Epithelial cell of esophagus (primary cell): ENCODE measurements at places on chromosomes 12 and 14.

DNA sequence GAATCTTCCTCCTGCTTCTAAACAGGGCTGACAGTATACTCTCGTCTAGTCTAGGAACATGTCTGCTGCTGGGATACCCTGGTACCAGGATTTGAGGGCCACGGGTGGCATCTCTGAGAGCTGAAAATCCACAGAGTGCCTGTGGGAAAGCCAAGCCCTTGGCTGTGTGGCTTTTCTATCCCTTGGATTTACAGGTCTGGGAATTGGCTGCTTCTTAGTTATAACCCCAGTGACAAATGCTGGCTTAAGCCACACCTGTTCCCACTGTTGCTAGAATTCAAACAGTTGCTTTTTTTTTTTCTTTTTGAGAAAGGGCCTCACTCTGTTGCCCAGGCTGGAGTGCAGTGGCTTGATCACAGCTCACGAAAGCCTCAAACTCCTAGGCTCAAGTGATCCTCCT lies 14.3 kb upstream of the RIN3 start:
- no peak for DNase-seq

- DNase-seq = peak; percentile 16
Observed at GRCh38 chr14:60134702-60135101, 30.5 kb downstream of the DHRS7 start.

GRCh38 chr14:32696325-32697091 lies 242.2 kb upstream of the NPAS3 start:
- DNase-seq = no peak

DNA sequence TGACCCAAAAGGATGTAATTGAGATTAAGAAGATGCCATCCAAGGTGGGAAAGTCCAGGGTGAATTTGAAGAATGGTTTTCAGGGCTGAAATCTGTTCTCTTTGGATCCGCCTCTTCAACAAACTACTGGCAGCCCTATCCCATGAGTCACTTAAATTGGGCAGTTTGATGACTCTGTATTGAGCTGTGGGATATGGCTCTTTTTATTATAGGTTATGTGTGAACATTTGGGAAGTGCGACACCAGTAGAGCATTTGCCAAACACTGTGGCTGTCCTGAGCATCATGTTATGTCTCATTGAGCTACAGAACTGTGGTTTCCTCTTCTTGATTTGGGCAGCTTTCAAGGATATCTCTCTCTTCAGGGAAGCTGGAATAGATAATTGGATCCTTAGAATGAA lies 22.3 kb downstream of the IFT43 start:
- no peak for DNase-seq

- no peak for DNase-seq
Observed at GRCh38 chr12:65620046-65620445, 204.2 kb upstream of the HMGA2 start.

DNA sequence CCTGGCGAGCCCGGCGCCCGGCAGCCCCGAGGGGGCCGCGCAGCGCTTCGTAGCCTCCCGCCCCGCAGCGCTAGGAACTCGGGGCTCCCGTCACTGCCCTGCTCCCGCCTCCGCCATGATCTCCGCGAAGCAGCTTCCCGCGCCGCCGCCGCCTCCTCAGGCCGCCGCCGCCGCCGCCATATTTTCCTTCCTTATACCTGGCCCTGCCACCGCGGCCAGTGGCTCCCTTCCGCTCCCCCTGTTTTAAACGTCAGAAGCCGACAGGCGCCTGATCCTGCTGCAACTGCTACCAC lies 286 bp downstream of the PPP4R3A start:
- no peak for DNase-seq

GRCh38 chr12:110733089-110733715 lies 9.5 kb downstream of the PPP1CC start:
- no peak for DNase-seq

DNA sequence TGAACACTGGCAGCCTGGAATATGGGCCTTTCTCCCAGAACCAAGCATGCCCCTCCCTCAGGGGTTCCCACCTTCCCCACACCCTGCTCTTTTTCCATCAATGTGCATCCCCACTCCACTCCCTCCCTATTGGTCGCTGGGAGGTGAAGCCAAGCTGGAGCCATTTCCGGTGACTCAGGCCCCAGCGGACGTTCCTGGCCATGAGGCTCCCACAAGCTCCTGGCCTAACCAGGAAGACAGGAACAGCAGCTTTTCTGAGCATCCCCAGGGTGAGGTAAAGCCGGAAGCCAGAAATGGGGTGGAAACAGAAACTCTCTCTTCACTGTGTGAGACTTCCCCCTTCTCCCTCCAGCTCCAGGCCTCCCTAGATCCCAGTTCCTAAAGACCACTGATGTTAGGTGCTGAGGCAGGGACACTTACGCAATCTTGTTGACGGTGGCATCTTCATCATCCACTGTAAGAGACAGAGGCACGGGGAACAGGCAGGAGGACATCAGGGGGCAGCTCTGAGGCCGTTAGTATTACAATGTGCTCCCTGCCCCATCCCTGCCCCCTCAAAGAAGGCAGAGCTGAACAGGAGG lies 5.1 kb downstream of the LMBR1L start:
- DNase-seq = peak; percentile 91

GRCh38 chr12:46872135-46872534 lies 46.3 kb upstream of the SLC38A4 start:
- DNase-seq = no peak

GRCh38 chr14:89699071-89699470 lies 255.5 kb downstream of the EFCAB11 start:
- no peak for DNase-seq

DNA sequence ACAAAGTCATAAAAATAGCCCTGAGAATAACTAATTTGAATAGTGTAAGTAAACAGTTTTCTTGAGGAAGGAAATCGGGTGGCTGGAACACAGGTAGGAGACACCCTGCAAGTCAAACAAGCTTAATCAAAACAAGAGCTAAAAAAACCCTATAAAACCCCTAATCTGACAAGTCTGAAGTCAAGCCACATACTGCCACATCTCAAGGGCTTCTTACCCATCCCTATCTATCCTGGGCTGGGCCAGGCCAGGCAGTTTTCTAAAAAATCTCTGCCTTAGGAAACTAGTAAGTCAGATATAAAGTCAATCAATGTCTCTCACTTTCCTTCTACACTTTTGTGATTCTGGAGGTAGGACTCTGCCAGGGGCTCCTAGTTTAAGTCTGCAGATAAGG lies 15.3 kb downstream of the UBE2N start:
- no peak for DNase-seq

DNA sequence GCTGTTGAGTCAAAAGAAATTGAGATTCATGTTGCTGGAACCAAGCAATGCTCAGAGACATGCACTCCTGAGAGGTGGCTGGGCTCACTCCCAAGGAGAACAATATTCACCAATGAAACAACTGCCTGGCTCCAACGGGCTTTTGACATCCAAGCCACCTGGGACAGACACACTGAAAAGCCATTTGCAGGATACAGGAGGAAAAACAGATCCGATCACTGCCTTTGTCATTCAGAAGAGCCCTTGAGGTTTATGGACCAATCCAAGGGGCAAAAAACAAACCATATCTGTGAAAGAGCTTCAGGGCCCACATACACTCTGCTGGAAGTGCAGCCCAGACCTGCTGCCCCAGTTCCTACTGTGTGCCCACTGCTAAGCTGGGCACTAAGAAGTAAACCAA lies 277.5 kb downstream of the NUAK1 start:
- DNase-seq = no peak

GRCh38 chr12:125093681-125094330 lies 28.6 kb downstream of the AACS start:
- no peak for DNase-seq

- no peak for DNase-seq
Observed at GRCh38 chr12:13152281-13152680, 44.2 kb upstream of the EMP1 start.

- no peak for DNase-seq
Observed at GRCh38 chr14:93003945-93004698, 81.2 kb downstream of the CHGA start.

DNA sequence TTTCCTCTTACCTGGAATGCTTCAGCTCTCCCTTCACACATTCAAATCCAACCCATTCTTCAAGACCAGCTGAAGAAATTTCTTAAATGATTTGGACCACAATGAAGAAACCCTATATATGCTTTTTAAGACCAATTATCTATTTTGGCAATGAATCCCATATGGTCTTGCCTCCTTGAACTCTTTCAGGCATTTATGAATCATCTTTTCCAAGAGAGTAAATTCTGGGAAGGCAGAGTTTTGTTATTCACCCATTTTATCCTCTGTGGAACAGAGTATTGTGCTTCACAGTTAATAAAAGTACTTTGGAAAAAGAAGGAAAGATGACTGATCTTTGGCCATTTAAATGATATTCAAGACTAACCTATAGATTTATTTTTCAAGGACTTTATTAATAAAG lies 14.0 kb downstream of the GIT2 start:
- DNase-seq = no peak

GRCh38 chr14:105602799-105603793 lies 76.7 kb downstream of the TMEM121 start:
- DNase-seq = no peak

DNA sequence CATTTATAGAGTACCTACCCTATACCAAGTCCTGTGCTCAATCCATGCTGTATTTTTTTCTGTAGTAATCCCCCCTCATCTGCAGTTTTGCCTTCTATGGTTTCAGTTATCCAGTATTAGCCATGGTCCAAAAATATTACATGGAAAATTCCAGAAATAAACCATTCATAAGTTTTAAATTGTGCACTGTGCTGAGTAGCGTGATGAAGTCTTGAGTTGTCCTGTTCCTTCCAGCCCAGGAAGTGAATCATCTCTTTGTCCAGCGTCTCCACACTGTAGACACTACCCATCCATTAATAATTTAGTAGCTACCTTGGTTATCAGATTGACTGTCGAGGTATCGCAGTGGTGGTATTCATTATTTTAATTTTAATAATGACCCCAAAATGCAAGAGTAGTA lies 54.2 kb downstream of the SUDS3 start:
- DNase-seq = peak; percentile 39

- DNase-seq = peak; percentile 77
Observed at GRCh38 chr14:104967386-104968152, 10.6 kb downstream of the AHNAK2 start.

DNA sequence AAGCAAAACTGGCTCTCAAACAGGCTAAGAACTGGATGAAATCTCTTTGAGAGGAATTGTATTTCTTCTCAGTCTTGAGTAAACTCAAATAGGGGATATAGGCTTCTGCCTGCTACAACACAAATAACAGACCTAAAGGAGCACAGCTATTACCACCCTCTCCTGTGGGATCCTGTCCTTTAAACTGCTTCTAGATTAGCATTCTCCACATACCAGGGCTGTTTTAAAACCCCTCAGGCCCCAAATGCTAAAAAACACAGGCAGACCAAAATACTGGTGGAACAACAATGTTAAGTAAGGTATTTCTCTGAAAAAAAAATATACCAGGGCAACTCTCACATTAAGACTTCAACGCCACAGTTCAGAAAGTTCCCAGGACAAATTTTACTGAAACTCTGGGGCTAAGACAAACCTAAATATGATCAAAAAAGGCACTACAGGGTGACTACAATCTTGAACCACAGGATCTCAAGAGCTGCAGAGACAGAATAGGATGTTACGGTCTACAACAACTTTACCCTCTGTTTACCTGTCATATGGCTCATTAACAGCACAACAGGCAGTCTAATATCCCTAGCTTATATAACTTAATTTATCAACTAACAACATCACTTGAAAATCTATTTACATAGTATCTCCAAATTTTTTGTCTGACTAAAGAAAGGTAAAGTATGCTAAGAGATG lies 7.2 kb downstream of the CPNE8 start:
- DNase-seq = no peak

- no peak for DNase-seq
Observed at GRCh38 chr14:79656056-79656455, 555.2 kb downstream of the DIO2 start.

DNA sequence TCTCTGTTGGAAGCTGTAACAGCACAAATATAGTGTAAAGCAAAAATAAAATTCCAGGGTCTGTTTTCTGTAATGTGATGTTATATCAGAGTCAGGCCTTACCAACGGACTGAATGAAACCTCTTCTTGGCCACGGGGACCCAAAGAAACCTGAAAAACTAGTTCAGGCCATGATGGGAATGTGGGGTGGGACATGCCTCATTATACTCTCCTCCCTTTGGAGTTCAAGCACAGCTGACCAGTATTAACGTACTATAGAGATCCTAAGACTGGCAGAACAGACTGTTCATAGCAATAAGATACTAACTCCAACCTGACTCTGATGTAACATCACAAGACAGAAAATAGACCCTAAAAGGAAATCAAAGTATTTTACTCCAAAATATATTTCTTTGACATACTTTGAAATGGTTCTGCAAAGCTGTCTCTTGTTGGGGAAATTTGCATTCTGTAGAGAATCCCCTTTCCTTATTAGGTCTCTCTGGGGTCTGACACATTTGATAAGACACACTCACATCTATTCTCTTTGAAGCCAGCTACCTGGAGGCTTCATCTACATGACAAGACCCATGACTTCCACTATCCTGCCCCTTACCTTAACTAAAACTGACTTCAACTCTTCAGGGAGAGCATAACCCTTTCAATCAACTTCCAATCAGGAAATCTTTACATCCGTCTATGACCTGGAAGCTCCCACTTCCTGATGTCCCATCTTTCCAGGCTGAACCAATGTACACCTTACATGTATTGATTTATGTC lies 444.6 kb downstream of the SOX5 start:
- DNase-seq = peak; percentile 8

DNA sequence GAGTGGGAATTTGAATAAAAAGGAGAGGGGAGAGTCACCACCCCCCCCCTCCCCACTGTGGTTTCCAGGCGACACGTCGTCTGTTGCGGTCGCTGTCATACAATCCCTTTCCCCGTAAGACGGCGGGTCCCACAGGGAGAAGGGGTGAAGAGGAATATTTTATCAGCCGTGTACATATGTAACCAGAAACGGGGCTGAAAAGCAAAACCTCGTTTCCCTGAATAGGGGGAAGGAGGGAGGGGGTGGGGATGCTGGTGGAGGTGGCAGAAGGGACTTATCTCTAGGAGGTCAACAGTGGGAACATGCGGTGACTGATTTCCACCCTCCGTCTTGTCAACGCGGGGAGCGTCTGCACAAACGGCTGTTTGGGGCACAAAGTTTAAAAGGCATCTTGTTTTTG lies 171.4 kb downstream of the RBM19 start:
- no peak for DNase-seq

GRCh38 chr12:3752096-3752709 lies 706 bp downstream of the CRACR2A start:
- no peak for DNase-seq

- DNase-seq = peak; percentile 78
Observed at GRCh38 chr12:53825246-53826081, 73.7 kb upstream of the CISTR start.

- no peak for DNase-seq
Observed at GRCh38 chr14:81068176-81068782, 112.9 kb downstream of the TSHR start.

GRCh38 chr12:47094804-47095203 lies 15.0 kb upstream of the AMIGO2 start:
- DNase-seq = peak; percentile 78
